CD4-positive, alpha-beta T cell treated with Interleukin-15 for 4 hours (primary cell): ENCODE measurements at places on chromosomes 4 and X.

GRCh38 chr4:26307037-26307800 lies 13.6 kb upstream of the RBPJ start:
- no peak for DNase-seq

DNA sequence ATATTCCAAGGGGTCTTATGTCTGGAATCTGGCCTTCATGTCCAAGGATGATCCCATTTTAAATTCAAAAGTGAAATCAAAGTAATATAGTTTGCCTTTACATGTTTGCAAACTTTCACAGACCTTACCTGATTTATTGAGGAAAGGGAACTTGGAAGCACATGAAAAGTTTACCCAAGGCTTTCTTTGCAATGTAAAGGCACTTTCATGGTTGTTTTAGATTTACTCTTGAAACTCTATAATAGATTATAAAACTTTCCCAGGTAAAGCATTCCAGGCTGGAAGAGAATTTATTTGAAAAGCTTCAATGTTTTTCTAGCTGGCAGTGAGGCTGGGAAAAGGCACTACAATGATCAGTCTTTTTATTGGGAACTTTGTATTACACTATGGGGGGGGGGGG lies 842.8 kb upstream of the DIAPH2 start:
- DNase-seq = no peak

DNA sequence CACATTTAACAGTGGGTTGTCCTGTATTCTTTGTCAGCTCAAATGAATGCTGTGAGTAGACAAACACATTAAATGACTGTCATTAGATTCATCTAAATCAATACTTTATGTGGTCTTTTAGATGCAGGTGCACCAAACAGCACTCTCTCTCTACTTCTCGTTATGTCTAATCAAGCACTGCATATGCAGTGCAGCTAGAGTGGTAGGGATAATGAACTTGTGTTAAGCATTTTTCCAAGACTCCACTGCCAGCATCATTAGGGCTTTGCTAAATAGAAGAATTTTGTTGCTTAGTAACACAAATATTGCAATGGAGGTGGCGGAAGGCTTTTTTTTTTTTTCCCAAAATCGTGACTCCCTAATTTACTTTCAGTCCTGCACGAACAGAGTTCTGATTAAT lies 447.0 kb upstream of the GALNT7 start:
- DNase-seq = no peak

GRCh38 chr4:172125443-172125842 lies 312.2 kb downstream of the GALNTL6 start:
- DNase-seq = no peak

GRCh38 chr4:124318292-124318691 lies 394.2 kb downstream of the ANKRD50 start:
- DNase-seq = no peak
